ENCODE measurements at places on chromosomes 12 and 14.

DNA sequence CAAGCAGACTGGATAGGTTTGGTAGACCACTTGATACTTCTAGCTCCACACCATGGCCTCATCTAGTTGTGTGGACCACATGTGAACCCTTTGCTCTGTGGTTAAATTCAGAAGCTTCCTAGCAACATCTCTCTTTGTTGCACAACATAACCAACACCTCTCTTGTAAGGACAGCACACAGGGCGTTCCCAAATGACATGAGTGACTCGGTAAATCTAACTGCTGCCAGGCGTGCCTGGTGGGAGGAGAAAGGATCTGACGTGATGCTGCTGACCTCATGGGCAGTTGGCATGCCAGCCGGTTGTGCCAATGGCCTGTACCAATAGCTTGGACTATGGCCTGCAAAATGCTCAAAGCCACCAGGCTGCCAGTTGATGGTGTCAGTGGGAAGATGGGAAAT is 93.8 kb downstream of the CPSF2 start:
- DNase-seq, result no peak

- no peak for DNase-seq
Measured at GRCh38 chr12:57485695-57486094, 2.2 kb upstream of the MARS1 start.

DNA sequence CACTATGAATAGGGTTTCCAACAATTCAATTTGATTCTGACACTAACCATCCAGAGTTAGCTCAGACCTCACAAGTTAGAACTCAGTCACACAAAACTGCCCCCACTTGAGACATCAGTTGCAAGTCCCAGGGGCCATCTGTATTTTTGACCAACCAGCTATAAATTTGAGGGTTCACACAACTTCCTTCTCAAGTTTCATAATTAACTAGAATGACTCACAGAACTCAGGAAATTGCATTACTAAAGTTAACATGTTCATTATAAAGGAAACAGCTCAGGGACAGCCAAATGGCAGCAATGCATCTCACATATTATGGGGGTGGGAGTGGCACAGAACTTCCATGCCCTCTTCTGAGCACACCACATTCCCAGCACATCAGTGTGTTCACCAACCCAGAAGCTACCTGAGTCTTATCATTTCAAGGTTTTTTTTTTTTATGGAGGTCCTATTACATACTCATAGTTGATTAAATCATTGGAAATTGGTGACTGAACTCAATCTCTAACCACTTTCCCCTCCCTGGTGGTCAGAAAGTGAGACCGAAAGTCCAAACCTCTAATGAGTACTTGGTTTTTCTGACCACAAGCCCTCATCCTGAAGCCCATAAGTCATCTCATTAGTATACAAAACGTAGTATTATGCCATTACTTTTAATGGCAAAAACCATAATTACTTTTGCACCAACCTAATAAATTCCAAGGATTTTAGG is 1721.5 kb upstream of the SEL1L start:
- DNase-seq, result no peak

DNA sequence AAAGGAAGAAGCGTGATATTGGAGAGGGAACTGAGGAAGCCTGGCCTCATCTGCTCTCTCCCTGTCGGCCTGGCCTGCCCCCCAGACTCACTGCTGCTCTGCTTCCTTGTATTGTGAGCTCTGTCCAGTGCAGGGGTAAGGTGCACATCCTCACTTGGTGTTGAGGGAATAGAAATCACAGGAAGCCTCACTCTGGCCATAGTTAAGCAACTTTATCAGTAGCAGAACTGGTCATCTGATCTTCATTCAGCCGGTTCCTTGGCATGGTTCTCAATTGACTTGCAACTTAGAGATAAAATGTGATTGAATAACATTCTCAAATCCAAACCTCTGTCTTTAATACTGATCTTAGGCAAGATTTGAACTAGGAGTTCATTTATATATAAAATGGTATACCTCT is 11.5 kb upstream of the CCDC175 start:
- DNase-seq, result no peak

DNA sequence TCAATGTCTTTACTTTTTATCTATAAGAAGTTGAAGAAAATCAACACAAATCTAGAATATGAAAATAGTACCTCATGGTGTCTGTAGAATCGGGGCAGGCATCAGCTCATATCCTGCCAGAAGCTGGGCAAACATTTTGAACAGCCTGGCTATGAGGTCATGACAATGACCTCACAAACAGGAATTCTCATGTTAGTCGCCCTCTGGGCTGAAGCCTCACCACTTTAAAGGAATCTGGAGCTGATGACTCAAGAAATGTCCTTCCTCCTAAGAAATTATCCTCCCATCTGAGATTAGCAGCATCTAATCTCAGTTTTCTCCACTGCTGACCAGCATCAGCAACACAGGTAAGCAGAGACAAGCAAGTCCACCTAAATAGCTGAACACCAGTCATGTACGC is 27.1 kb downstream of the CLIP1 start:
- no peak for DNase-seq

- no peak for DNase-seq
Measured at GRCh38 chr12:117040496-117040895, 58.7 kb downstream of the TESC start.

DNA sequence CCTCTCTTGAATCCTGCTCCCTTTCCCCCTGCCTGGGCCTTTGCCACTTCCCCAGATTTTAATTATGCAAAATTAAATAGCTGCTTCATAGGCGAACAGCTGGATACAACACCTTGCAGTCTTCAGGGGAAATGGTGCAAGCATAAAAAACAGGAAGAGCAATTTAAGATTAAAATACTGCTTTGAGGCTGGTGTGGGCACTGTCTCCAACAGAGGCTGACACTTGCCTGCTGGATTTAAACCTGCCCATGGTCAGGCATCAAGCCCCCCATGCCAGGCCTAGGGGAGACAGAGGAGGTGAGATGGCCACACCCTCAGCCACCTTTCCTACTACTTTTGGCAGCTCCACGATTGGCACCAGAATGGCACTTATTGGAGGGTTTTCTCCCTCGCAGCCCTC is 110.1 kb upstream of the DIO3 start:
- DNase-seq, result no peak

DNA sequence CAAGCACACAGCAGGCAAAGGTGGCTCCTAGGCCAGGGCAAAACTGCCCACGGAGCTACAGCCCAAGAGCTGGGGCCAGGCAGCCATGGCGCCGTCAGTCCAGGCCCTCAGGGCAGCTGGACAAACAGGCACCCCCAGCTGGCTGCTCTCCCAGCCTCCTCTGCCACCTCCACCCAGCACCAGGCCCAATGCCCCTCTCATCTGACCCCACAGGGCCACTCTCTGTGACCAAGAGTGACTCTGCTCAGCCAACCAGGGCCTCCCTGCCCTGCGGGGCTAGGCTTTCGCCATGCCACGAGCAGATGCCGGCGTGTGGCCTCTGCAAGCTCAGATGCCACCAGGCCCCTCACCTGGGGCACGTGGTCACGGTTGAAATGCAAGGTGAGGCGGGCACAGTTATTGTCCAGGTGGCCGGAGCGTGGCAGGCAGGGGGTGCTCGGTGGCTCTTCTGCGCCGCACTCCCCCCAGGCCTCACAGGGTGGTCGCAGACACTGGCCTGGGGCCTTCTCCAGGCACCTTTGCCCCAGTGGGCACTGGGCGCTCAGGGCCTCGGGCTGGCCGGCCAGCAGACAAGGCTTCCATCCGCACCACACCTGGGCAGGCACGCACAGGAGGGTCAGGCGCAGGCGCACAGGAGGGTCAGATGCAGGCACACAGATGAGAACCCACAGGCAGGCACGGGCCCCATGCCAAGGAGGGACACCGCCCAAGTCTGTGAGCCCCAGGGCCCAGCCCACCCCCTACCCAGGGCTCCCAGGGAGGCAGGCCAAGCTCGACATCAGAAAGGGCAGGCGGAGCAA is 23.0 kb downstream of the JAG2 start:
- DNase-seq, result no peak

- peak; percentile 11 for DNase-seq
Measured at GRCh38 chr14:104432611-104433231, 146.8 kb upstream of the C14orf180 start.

GRCh38 chr14:97315790-97316189 is 518.6 kb downstream of the VRK1 start:
- DNase-seq, result no peak

- no peak for DNase-seq
Measured at GRCh38 chr12:69298947-69299346, 49.2 kb upstream of the LYZ start.

DNA sequence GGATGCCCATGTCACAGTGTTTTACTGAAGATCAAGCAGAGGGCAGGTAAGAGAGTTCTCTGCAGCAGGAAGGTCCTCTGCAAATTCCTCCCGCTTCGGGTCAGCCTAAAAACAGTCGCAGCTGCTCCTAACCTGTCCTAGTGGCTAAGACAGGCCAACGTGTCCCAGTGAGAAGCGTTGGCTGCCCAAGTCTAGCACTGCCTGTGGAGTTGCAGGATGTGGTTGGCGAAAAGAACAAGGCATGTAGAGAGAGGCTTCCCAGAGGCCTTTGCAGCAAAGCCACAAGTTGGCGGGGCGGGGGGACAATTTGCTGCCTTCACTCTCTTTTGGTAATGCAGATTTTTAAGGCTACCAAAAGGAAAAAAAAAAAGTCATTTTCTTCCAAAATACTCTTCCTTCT is 340.1 kb downstream of the BCL11B start:
- DNase-seq, result peak; percentile 83

- DNase-seq, result no peak
Measured at GRCh38 chr14:103700753-103701490, 14.3 kb downstream of the XRCC3 start.

GRCh38 chr12:102781117-102781516 is 135.9 kb downstream of the PAH start:
- no peak for DNase-seq

DNA sequence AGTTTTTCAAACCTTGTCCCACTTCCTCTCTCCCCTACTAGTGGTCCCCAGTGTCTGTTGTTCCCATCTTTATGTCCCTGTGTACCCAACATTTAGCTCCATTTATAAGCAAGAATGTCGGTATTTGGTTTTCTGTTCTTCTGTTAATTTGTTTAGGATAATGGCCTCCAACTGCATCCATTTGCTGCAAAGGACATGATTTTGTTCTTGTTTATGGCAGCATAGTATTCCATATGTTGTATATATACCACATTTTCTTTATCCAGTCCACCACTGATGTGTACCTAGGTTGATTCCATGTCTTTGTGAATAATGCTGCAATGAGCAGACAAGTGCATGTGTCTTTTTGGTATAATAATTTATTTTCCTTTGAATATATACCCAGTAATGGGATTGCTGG is 52.2 kb downstream of the FAM186A start:
- no peak for DNase-seq

- DNase-seq, result no peak
Measured at GRCh38 chr12:120762086-120762485, 36.5 kb downstream of the ACADS start.

- DNase-seq, result peak; percentile 35
Measured at GRCh38 chr12:83823386-83824045, 1089.1 kb downstream of the SLC6A15 start.

GRCh38 chr12:50387487-50387886 is 8.9 kb downstream of the FAM186A start:
- no peak for DNase-seq

DNA sequence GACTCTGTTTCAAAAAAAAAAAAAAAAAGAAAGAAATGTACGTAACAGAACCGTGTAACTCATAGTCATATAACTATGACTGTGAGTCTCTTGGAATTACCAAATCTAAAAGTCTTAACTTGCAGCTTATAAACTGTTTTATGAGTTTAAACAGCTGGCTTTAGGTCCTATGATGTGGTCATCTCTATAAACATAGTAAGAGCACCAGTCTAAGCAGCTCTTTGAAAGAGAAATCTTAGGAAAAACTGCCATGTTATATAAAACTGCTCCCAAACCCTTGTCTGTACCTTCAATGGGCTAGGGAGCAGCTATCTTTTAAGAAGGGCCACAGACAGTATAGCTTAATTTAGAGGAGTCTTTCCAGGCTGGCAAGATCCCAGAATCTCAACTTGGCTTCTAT is 115.5 kb upstream of the AEBP2 start:
- DNase-seq, result no peak

GRCh38 chr12:74066476-74066875 is 471.2 kb upstream of the ATXN7L3B start:
- DNase-seq, result no peak

DNA sequence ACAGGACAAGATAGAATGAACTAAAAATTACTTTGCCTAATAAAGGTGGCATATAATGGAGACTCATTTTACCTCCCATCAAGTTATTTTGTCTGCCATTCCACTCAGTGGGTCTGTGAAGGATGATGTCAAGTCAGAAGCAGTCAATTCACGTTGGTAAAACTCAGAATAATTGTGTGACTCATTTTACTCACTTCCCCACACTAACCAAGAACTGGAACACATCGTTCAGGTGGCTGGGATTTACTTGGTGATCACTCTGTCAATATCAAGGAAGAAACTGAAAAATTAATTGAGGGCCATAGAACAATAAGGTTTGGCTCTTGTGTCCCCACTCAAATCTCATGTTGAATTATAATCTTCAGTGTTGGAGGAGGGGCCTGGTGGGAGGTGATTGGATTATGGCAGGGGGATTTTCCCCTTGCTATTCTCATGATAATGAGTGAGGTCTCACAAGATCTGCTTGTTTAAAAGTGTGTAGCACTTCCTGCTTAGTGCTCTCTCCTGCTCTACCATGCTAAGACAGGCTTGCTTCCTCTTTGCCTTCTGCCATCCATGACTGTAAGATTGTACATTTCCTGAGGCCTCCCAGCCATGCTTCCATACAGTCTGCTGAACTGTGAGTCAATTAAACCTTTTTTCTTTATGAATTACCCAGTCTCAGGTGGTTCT is 35.7 kb upstream of the GTF2A1 start:
- DNase-seq, result no peak

- no peak for DNase-seq
Measured at GRCh38 chr12:76872415-76872814, 6.4 kb downstream of the CSRP2 start.

- no peak for DNase-seq
Measured at GRCh38 chr12:38162708-38163441, 153.7 kb upstream of the ALG10B start.

- peak; percentile 15 for DNase-seq
Measured at GRCh38 chr14:105865266-105865903, 339.0 kb downstream of the TMEM121 start.

DNA sequence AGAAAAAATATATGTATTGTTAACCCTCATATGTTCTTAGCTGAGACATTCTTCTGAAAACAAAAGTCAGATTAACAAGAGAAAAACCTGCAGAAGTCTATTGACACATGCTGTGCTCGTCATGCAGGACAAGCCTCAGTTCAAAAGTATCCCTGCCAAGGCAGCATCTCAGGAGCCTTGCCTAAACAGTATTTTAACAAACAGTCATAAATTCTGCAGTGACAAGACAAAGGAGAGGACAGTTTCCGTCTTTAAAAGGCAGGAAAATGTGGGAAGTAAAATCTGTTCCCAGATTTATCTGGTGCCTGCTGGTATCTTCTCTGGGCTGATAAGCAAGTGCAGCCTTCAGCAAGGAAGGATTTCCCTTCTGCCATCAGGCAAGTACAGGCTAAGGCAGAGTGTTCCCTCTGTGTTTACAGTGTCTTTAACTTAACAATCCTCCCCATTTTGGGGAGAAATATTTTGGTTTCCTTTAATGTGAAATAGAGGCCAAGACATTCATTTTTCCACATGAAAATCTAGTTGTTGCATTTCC is 480.2 kb upstream of the CCDC196 start:
- DNase-seq, result no peak

All from activated CD4-positive, alpha-beta memory T cell treated with anti-CD3 and anti-CD28 coated beads, Interleukin-2, amount 10 ng/mL, durations not matched to agents 7 days and 5 days (primary cell).